ENCODE measurements at places on chromosomes 11 and 22. TPM values are rescaled to one million over a fixed set of nuclear protein-coding genes. Genes with fewer than 3 reads are reported as not detected.

DNA sequence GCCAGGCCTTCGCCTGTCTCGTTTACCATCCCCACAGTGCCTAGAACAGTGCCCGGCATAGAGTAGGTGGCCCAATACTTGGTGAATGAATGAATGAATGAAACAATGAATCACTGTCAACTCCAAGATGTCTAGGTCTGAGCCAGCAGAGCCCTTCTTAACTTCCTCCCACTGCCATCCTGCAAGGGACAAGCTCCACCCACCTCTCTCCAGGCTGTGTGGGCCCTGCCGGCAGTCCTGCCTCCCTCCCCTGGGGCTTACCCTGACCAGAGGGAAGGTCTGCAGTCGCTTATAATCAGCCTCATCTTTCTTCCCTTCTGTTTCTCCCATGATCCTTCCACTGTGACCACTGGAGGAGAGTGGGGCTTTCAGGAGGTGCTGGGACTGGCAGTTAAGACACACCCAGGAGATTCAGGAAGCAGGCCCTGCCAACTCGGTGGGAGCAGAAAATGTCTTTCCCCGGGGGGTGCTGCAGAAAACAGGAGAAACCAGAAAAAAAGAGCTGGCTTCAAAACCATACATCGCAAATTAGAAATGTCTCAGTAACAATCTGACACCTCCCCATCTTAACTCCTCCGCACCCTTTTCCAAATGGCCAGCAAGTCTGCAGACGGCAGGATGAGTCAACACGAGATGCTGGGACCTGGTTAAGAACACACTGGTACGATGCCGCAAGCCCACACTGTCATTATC lies 11.4 kb downstream of the DNAL4 start:
- no peaks in the 10 kb centered on the region for H3K27me3 ChIP-seq
- no peak overlapping the region for H3K4me3 ChIP-seq
- no peak for DNase-seq
- H3K36me3 ChIP-seq, result no peaks in the 10 kb centered on the region

GRCh38 chr11:3132831-3133260 lies 32.3 kb downstream of the OSBPL5 start:
- H3K36me3 ChIP-seq, result no peaks in the 10 kb centered on the region
- no peaks in the 10 kb centered on the region for H3K4me1 ChIP-seq
- peak; percentile 72 for DNase-seq
- no peak overlapping the region for H3K27ac ChIP-seq
- H3K27me3 ChIP-seq, result no peaks in the 10 kb centered on the region

- no peak for DNase-seq
- H3K36me3 ChIP-seq, result no peaks in the 10 kb centered on the region
- H3K4me3 ChIP-seq, result no peak overlapping the region
- H3K27ac ChIP-seq, result no peak overlapping the region
- H3K27me3 ChIP-seq, result peaks cover 14% of the 10 kb centered on the region
These were observed 1.8 kb upstream of the THY1 start for GRCh38 chr11:119424775-119425174.

DNA sequence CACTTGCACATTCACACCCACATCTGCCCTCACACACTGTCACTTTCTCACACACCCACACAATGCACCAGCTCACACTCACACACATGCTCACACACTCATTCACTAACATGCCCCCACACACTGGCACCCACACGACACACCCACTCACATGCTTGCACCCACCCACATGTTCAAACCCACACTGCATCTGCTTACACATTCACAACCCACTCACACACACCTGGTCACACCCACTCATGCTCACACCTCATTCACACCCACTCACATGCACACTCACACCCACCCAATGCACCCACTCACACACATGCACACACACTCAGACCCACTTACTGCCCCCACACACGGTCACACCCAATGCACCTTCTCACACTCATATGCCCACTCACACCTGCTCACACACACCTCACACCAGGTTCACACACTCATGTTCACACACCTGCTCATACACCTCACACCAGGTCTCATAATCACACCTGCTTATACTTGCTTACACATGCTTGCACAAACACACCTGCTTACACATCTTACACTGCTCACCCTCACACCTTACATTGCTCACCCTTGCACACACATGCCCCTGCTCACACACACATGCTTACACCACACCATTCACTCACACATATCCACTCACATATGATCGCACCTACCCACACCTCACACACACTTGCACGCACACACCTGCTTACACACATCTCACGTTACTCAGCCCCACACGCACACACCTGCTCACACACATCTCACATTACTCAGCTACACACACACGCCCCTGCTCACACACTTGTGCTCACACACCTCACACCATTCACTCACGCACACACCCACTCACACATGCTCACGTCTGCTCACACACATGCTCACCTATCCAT lies 3.9 kb upstream of the MYBPC3 start:
- H3K4me3 ChIP-seq, result no peak overlapping the region
- no peaks in the 10 kb centered on the region for H3K4me1 ChIP-seq
- no peaks in the 10 kb centered on the region for H3K36me3 ChIP-seq
- no peak overlapping the region for H3K27ac ChIP-seq
- H3K27me3 ChIP-seq, result no peaks in the 10 kb centered on the region

DNA sequence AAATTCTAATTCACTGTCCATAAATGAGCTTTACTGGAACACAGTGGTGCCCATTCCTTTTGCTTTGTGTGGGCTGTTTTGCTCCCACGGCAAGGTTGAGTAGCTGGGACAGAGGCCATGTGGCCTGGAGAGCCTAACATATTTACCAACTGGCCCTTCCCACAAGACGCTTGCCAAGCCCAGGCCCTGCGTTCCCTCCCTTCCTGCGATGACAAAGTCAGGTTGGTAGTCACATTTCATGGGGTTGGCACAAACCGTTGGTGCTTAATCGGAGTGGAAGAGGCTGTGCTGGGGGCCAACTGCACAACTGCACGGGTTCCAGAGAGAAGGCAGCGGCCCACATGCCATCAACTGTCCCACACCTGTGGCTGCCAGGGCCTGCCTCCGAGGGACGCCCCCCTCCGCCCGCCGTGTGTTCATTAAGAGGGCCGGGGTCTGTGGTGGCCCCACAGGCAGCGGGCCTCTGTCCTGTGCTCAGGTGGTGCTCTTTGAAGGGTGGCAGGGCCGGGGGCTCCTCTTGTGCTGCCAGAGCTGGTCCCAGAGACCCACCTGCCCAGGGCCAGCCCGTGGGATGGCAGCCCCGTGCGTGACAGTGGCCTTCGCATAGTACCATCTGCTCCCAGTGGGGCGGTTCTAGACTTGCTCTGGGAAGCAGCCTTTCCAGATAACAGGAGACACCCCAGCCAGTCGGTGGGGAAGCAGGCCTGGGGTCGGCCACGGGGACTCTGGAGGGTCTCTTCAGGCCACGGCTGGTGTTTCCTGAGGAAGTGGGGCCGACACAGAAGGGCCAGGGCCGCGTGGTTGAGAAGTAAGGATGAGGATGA lies 81.5 kb upstream of the CLDN5 start:
- H3K36me3 ChIP-seq, result no peaks in the 10 kb centered on the region
- peaks cover 20% of the 10 kb centered on the region for H3K27me3 ChIP-seq
- H3K4me1 ChIP-seq, result peaks cover 7% of the 10 kb centered on the region
- H3K4me3 ChIP-seq, result no peak overlapping the region

DNA sequence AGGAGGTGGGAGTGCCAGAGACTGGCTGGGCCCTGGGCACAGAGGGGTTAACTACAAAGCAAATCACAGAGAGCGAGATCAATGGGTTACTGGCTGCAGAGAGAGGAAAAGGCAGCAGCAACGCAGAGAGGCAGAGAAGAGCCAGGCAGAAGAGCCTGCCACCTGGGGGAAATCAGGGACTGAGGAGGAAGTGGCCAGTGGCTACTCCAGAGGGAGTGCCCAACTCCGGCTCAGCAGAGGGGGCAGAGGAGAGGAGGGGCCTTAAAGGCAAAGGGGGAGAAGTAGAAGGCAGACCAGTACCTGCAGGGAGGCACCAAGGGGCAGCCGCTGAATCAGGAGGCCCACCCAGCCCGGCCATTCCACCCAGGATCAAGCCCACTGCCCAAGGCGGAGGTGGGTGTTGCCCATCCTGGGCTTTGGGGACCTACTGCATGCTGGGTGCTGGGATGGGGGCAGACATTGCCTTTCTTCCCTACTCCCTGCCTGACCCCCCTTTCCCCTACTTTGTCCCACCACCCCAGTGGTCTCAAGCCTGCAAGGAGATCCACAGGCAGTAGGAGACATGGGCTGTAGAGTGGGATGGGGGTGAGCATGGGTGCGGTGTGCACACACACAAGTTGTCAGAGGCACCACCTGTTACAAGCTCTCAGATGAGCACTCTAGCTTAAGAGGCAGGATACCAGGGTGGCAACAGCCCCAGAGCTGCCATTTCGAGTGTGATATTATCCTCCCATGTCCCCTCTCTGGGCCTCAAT lies 926 bp upstream of the GALR3 start:
- H3K4me1 ChIP-seq, result peaks cover 35% of the 10 kb centered on the region
- no peak overlapping the region for H3K4me3 ChIP-seq
- H3K27ac ChIP-seq, result no peak overlapping the region
- DNase-seq, result no peak
- no peaks in the 10 kb centered on the region for H3K36me3 ChIP-seq

GRCh38 chr11:8654503-8654902 lies 28.0 kb downstream of the TRIM66 start:
- H3K27ac ChIP-seq, result no peak overlapping the region
- no peak for DNase-seq
- H3K4me3 ChIP-seq, result no peak overlapping the region
- H3K36me3 ChIP-seq, result no peaks in the 10 kb centered on the region

DNA sequence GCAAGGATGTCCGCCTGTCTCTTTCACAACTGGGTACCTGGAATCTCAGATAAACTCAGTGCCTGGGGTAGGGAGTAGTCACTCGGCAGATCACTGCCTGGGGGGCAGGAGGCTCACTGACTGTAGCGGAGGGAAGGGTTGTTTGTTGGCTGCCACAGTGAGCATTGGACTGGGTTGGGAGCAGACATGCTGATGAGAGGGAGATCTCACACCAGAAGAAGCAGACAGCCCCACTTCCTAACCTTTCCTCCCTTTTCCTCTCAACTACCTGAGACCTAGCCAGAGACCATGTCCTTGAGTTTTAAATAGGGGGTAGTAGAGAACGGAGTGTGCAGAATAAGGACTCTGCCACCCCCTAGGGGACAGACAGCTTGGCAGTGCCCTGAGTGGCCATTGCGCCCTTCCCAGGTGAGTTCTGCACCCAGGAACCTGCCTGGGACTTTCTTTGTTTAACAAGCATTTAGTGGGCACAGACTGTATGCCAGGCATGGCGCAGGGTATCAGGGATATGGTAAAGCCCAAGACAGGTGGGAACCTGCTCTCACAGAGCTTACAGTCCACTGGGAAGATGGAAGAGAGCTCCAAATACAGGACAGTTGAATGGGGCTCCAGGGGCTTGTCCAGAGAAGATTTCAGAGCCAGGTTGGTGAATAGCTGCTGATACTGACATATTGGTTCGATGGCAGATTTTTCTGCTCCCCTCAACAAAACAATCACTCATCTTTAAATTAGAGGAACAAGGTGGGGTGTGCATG lies 115.7 kb upstream of the NNMT start:
- peaks cover 2% of the 10 kb centered on the region for H3K36me3 ChIP-seq
- no peaks in the 10 kb centered on the region for H3K27me3 ChIP-seq
- peak overlapping the region; percentile 6 for H3K4me3 ChIP-seq

DNA sequence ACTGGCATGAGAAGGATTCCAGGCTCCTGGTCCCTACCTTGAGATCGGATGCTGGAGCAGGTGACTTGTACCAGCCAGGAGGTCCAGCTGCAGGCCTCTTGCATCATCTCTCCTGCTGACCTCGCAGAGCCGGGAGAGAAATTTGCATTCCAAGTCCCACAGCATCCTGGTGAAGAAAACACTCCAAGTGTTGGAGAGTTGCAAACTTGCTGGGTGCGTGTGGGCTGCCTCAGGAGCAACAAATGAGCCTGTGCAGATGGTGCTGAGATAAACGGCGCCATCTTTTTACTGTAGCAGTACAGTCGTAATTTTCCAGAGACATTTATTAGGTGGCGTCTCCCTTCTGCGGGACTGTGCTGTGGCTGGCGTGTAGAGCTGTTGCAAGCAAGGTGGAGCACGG lies 32.1 kb upstream of the ZBTB16 start:
- H3K27ac ChIP-seq, result no peak overlapping the region
- no peak for DNase-seq
- peaks cover 5% of the 10 kb centered on the region for H3K27me3 ChIP-seq
- H3K4me3 ChIP-seq, result no peak overlapping the region
- no peaks in the 10 kb centered on the region for H3K36me3 ChIP-seq
- no peaks in the 10 kb centered on the region for H3K4me1 ChIP-seq

- no peak overlapping the region for H3K4me3 ChIP-seq
- H3K36me3 ChIP-seq, result peaks cover 26% of the 10 kb centered on the region
- H3K27ac ChIP-seq, result no peak overlapping the region
- peak; percentile 69 for DNase-seq
- H3K27me3 ChIP-seq, result no peaks in the 10 kb centered on the region
These were observed 2.4 kb downstream of the SIDT2 start for GRCh38 chr11:117180661-117181585.

GRCh38 chr11:126978911-126979310 lies 21.7 kb downstream of the KIRREL3 start:
- no peak for DNase-seq
- H3K4me1 ChIP-seq, result no peaks in the 10 kb centered on the region
- H3K27me3 ChIP-seq, result no peaks in the 10 kb centered on the region
- no peaks in the 10 kb centered on the region for H3K36me3 ChIP-seq
- H3K27ac ChIP-seq, result no peak overlapping the region

DNA sequence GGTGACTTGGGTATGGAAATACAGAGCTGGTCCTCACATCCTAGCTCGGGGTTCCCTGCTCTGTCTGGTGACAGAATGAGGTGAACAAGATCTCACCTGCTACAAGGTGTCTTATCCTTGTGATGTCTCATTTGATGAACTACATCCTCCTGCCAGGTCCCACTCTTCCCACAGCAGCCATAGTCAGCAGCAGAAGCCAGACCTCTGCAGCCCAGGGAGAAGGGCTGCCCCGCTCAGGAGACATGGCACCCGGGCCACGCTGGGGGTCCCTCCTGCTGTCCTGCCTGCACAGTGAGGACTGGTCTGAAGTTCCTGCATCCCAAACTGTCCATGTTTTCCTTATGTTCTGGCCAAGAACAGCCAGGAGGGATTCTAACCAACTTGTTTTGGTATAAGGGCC lies 414.1 kb downstream of the CTTN start:
- H3K36me3 ChIP-seq, result no peaks in the 10 kb centered on the region
- no peaks in the 10 kb centered on the region for H3K27me3 ChIP-seq

DNA sequence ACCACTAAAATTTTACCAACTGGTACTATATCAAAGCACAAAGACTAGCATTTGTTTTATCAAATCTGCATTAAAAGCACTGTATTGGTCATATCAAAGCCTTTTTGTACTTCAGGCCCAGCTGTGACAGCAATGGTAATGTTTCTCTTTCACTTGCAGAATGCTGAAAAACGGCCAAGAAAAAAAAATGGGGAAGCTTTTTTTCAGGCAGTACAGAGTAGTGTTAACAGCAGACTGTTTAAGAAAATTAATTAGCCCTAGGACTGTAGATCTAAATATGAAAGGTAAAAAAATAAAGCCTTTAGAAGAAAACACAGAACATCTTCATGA lies 33.3 kb downstream of the DENND5A start:
- H3K36me3 ChIP-seq, result no peaks in the 10 kb centered on the region
- H3K4me1 ChIP-seq, result peaks cover 50% of the 10 kb centered on the region
- H3K27ac ChIP-seq, result peak overlapping the region; percentile 65
- no peaks in the 10 kb centered on the region for H3K27me3 ChIP-seq
- DNase-seq, result no peak

- H3K27me3 ChIP-seq, result no peaks in the 10 kb centered on the region
- H3K4me3 ChIP-seq, result no peak overlapping the region
These were observed 90.3 kb upstream of the MTMR2 start for GRCh38 chr11:96014217-96014616.

Gene FJX1
- polyA plus RNA-seq, result 5.3 TPM

Gene MMP20
- not detected for polyA plus RNA-seq

Gene SAA2
- polyA plus RNA-seq, result 0.23 TPM

Gene DUSP18
- 11.2 TPM for polyA plus RNA-seq

Gene SEPTIN3
- 1.3 TPM for polyA plus RNA-seq
